ENCODE measurements at places on chromosomes 2 and 18. TPM values are rescaled to one million over a fixed set of nuclear protein-coding genes. Genes with fewer than 3 reads are reported as not detected.

DNA sequence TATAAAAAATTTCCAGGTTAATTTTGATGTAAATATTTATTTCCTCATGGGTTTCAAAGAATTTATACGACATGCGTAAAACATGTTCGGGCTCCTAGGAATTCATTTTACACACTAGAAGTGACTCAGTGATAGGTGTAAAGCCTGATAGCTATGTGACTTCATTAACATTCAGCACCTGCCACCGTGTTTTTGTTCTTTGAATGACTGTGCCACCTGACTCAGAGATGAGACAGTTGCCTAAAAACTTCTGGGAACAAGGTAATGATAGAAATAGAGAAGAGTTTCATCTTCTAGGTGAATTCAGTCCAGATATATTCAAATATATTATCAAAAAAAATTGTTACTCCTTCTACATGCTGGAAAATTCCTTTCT is 10.0 kb downstream of the IL1R2 start:
- no peak for DNase-seq
- H3K4me3 ChIP-seq = no peak overlapping the region
- H3K27ac ChIP-seq = no peak overlapping the region
- H3K4me1 ChIP-seq = no peaks in the 10 kb centered on the region

Gene GNAL
- 0.09 TPM for polyA plus RNA-seq

DNA sequence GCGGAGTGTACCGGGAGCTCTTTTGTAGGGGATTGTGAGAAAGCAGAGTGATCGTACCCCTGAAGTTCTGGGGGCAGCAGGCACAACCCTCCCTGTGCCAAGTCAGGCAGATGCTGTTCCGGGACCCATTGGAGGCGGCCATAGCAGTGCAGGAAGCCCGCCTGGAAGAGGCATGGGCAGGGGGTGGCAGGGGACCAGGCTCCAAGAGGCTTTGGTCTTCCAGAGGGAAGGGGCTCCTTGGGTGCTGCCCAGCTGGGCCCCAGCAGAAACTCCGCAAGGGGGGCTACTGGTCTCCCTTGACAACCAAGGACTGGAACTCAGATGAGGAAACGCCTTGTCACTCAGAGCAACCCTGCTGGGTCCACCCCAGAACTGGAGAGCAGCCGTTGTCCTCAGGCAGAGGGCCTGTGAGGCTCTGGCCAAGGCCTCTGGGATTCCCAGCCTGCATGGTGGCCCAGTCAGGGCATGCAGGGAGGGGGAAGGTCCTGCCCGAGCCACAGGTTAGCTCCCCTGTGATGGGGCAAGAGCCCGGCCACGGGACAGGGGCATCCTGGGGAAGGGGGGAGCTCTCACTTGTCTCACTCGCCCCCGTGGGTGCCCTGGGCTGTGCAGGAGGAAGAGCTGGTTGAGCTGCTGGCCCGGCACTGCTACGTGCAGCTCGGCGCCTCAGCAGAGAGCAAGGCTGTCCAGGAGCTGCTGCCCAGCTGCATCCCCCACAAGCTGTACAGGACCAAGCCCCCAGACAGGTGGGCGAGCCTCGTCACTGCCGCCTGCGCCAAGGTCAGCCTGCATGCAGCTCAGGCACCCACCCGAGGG is 21.0 kb upstream of the GPR17 start:
- H3K4me1 ChIP-seq = no peaks in the 10 kb centered on the region
- no peak for DNase-seq
- H3K27ac ChIP-seq = no peak overlapping the region
- no peaks in the 10 kb centered on the region for H3K36me3 ChIP-seq
- H3K4me3 ChIP-seq = no peak overlapping the region
- no peaks in the 10 kb centered on the region for H3K27me3 ChIP-seq

DNA sequence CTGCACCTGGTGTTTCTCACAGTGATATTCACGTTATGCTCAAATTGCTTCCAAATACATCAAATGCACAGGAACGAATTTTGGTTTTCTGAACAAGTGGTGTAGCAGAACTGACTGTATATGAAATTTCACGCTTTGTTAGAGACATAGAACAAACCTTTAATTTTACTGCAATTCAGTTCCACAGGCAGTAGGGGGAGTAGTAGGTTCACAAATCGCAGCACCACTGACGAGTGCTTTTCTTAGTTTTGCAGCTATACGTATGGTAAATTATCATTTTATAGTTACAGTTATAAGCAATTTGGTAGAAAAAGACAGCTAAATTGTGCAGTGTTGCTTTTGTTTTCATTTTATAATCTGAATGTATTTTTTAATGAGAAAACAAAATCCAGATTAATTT is 113.3 kb downstream of the KIAA1328 start:
- peak; percentile 23 for DNase-seq
- H3K27me3 ChIP-seq = no peaks in the 10 kb centered on the region
- H3K4me3 ChIP-seq = no peak overlapping the region
- H3K36me3 ChIP-seq = no peaks in the 10 kb centered on the region

DNA sequence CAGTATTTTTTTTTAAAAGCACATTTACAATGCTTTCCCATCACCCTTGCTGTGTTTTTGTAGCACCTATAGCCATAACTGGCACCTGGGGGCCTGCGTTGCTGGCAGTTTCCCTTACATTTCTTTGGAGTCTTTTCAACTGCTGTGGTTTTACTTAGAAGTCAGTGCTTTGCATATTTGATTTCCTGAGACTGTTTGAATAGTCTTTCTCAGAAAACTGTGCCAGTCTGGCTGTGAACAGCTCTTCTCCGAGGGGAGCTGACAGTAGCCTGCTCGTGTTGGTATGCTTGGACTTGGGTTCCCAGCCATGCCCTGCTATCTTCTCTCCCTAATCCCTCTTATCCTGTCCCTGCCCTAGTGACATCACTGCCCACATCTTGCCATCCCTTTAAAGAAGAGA is 81.5 kb downstream of the DPP4 start:
- peak overlapping the region; percentile 68 for H3K27ac ChIP-seq
- H3K4me3 ChIP-seq = peak overlapping the region; percentile 46
- peaks cover 51% of the 10 kb centered on the region for H3K4me1 ChIP-seq
- H3K36me3 ChIP-seq = no peaks in the 10 kb centered on the region
- H3K27me3 ChIP-seq = no peaks in the 10 kb centered on the region

Gene LTBP1
- polyA plus RNA-seq = not detected

GRCh38 chr2:130387804-130388203 is 31.9 kb downstream of the PTPN18 start:
- H3K4me3 ChIP-seq = no peak overlapping the region
- no peak for DNase-seq
- H3K36me3 ChIP-seq = no peaks in the 10 kb centered on the region
- H3K4me1 ChIP-seq = peaks cover 8% of the 10 kb centered on the region

GRCh38 chr18:74252039-74252395 is 39.7 kb downstream of the CYB5A start:
- H3K27ac ChIP-seq = no peak overlapping the region
- H3K4me1 ChIP-seq = no peaks in the 10 kb centered on the region
- no peak for DNase-seq
- no peaks in the 10 kb centered on the region for H3K36me3 ChIP-seq
- no peaks in the 10 kb centered on the region for H3K27me3 ChIP-seq

Data from naive thymus-derived CD4-positive, alpha-beta T cell (primary cell).